Activated CD8-positive, alpha-beta T cell treated with anti-CD3 and anti-CD28 coated beads, Interleukin-2, amount 10 ng/mL, durations not matched to agents 7 days and 5 days (primary cell): ENCODE measurements at places on chromosomes 1 and 21. TPM values are rescaled to one million over a fixed set of nuclear protein-coding genes. Genes with fewer than 3 reads are reported as not detected.

DCLRE1B gene
- 19.6 TPM for total RNA-seq

PADI2 gene
- not detected for total RNA-seq

HDGF gene
- total RNA-seq: 264 TPM

- H3K27ac ChIP-seq: no peak overlapping the region
- H3K36me3 ChIP-seq: peaks cover 58% of the 10 kb centered on the region
- no peak overlapping the region for H3K4me3 ChIP-seq
Measured at GRCh38 chr1:33330361-33330890, 9.5 kb upstream of the A3GALT2 start.

DNA sequence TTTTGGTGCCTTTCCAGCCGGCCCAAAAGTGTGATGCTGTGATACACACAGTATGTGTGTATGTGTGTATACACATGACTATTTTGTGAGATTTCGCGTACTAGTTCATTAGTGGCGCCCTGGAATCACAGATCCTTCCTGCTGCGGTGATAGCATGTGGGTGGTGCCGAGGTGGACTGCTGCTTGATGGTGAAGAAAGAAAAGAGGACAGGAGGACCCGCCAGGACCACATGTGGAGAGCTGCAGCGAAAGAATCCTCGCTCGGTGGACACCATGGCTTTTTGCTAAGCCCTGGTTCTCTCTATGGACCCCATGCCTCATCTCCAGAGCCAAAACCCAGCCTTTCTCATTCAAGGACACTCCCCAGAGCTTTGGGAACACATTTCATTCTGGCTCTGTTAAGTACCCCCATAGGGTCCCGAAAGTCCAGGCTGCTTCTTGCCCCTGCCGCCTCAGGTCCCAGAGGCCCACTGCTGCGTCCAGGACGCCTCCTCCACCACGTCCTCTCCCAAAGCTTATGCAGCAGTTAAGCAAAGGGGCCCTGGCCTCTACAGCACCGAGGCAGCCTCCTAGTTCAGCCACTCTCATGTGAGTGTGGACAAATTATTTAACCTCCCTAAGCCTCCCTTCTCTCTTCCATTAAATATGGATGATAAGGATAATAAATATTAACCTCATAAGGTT lies 32.8 kb upstream of the COX20 start:
- H3K4me1 ChIP-seq: peaks cover 5% of the 10 kb centered on the region
- H3K27me3 ChIP-seq: peaks cover 5% of the 10 kb centered on the region
- DNase-seq: no peak
- no peak overlapping the region for H3K27ac ChIP-seq
- H3K4me3 ChIP-seq: no peak overlapping the region
- H3K36me3 ChIP-seq: no peaks in the 10 kb centered on the region

GRCh38 chr1:204616641-204617040 lies 68.9 kb downstream of the LRRN2 start:
- DNase-seq: no peak
- no peaks in the 10 kb centered on the region for H3K4me1 ChIP-seq
- H3K4me3 ChIP-seq: no peak overlapping the region
- H3K27me3 ChIP-seq: no peaks in the 10 kb centered on the region
- H3K36me3 ChIP-seq: no peaks in the 10 kb centered on the region

DNA sequence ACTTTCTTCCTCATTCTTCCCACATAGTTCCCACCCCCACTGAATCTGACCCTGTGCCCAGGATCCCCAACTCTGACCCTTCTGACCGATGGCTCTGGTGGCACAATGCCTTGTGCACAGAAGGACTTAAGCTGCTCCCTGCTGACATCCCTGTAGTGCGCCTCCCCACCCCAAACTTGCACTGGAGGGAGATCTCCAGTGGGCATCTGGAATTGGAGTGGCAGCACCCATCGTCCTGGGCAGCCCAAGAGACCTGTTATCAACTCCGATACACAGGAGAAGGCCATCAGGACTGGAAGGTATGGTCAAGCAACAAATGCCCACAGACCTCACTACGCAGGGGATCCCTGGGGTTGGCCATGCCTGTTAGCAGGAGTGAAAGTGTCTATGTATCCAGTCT lies 9.0 kb downstream of the MPL start:
- H3K4me1 ChIP-seq: peaks cover 12% of the 10 kb centered on the region
- H3K36me3 ChIP-seq: no peaks in the 10 kb centered on the region
- no peak for DNase-seq

- H3K36me3 ChIP-seq: peaks cover 32% of the 10 kb centered on the region
- no peak for DNase-seq
- no peaks in the 10 kb centered on the region for H3K27me3 ChIP-seq
- no peaks in the 10 kb centered on the region for H3K4me1 ChIP-seq
- H3K27ac ChIP-seq: no peak overlapping the region
Measured at GRCh38 chr1:50502147-50502546, 78.9 kb upstream of the DMRTA2 start.

DNA sequence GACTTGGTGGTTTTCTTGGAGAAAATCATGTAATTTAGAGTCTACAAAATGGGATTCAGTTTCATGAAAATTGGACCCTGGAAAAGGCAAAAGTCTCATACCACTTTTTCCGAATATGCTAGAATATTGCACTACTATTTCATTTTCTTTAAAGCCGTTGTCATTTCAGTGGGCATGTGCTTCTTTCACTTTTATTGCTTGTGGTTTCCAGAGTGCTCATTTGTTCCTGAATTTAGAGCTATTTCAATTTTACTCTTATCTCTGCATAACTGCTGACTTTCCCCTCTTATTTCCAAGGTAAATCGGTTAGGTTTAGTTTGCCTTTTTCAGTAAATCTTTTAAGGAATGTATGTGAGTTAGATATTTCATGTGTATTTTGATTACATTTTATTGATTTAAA lies 11.6 kb downstream of the HHAT start:
- peak overlapping the region; percentile 27 for H3K4me3 ChIP-seq
- peaks cover 25% of the 10 kb centered on the region for H3K4me1 ChIP-seq
- H3K36me3 ChIP-seq: no peaks in the 10 kb centered on the region
- peak overlapping the region; percentile 67 for H3K27ac ChIP-seq

- no peak overlapping the region for H3K4me3 ChIP-seq
- DNase-seq: no peak
- H3K27ac ChIP-seq: no peak overlapping the region
- H3K27me3 ChIP-seq: no peaks in the 10 kb centered on the region
- H3K4me1 ChIP-seq: peaks cover 10% of the 10 kb centered on the region
Measured at GRCh38 chr21:32483293-32483595, 70.7 kb downstream of the EVA1C start.

DNA sequence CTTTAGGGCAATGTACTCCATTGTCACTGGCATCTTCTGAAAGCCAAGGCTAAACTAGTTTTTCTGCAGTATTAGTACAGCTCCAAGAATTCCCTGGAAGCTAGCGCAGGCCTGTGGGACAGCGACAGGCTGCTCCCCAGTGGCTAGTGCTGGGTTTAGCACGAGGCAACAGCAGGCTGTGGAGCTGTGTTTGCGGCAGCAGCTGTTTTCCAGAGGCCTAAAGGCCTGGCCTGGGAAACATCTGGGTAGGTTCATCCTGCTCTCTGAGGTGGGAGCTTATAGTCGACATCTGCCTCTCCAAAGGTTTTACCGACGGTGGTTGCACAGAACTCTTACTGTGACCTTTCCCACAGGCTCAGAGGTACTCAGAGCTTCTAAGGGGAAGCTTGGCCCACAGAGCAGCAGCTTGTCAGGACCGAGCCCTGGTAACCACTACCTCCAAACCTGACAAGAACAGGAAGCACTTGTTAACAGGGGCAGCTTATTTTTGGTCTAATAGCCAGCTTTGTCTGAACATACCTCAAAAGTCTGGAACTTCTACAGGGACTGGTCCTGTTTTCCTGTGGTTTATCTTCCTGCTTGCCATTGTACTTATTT lies 17.2 kb downstream of the CC2D1B start:
- DNase-seq: no peak
- H3K4me1 ChIP-seq: peaks cover 4% of the 10 kb centered on the region

DNA sequence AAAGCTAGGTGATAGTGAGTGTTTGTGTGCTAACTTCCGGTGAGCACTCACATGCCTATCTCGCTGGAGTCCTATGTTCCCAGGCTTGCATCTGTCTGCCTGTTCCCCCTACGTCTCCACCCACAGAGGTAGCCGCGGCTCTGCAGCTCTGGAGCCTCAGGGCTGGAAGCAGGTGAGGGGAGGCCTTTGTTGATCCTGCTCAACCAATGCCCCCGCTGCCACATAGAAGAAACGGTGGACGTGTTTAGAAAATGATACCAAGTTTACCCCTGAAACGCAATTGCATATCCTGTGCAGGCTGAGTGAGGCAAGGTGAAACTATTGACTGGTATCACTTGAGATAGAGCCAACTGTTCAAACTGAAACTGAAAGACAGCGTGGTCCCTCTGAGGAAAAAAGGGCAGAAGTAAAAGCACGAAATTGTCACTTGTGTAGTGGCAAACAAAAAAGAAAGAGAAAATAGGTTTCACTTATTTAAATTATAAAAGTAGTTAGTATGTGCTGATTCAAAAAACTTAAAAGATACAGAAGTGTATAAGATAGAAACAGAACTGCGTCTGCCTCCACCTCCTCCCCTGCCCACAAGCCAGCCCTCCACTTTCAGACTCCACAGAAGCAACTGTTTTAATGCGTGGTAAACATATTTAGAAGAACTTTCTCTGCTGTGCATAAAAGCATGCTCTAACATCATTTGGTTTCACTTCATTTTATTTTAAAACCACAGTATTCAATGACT lies 38.6 kb upstream of the ETS2 start:
- peak; percentile 82 for DNase-seq
- peaks cover 10% of the 10 kb centered on the region for H3K36me3 ChIP-seq
- H3K4me3 ChIP-seq: peak overlapping the region; percentile 83
- H3K27me3 ChIP-seq: no peaks in the 10 kb centered on the region
- H3K27ac ChIP-seq: peak overlapping the region; percentile 100

- no peaks in the 10 kb centered on the region for H3K27me3 ChIP-seq
- H3K27ac ChIP-seq: no peak overlapping the region
- DNase-seq: no peak
- no peaks in the 10 kb centered on the region for H3K36me3 ChIP-seq
- no peak overlapping the region for H3K4me3 ChIP-seq
Measured at GRCh38 chr1:72896256-72896655, 613.9 kb upstream of the NEGR1 start.

DNA sequence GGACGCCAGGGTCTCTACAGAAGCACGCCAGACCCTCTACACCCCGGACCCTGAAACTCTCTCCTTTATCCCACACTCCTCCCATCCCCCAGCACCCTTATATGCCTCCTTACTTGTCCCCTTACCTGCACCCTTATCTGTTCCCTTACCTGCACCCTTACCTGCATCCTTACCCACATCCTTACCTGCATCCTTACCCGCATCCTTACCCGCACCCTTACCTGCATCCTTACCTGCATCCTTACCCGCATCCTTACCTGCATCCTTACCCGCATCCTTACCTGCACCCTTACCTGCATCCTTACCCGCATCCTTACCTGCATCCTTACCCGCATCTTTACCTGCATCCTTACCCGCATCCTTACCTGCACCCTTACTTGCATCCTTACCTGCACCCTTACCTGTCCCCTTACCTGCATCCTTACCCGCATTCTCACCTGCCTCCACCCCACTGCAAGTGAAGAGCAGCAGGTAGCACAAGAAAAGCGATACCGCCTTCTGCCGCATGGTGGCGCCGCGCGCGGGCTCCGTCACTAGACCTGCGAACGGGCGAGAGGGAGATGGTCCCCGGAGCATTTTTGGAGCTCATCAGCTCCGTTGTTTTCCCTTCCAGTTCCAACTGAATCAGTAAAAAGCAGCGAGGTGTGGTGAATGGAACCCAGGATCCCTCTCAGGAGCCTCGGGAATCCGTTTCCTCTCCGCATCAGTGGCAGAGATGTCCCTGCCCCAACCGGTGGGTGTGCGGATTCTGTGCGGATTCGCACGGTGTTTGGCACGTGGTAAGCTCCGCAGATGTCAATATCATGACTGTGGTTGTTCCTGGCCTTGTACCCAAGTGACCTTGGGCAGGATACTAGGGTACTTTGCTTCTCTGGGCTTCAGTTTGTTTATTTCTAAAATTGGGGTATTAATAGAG lies 2.9 kb downstream of the IFI6 start:
- peaks cover 49% of the 10 kb centered on the region for H3K36me3 ChIP-seq
- peaks cover 57% of the 10 kb centered on the region for H3K4me1 ChIP-seq
- no peaks in the 10 kb centered on the region for H3K27me3 ChIP-seq
- peak overlapping the region; percentile 79 for H3K27ac ChIP-seq

DNA sequence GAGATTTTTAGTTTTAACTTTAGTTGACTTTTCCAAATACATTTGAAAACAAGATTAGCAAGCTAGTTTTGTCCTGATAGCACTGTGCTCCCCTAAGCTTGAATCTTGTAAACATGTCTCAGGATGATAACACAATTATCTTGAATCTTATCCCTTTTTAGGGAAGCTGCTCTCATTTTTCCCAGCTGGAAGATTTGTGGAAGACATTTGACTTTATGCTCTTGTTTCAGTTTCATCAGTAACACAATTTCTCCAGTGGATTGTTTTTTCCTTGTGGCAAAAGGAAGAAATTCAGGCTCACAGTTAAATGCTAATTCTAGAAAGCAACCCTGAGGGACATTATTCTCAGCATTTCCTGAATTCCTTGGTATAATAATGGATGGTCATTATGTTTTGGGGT lies 88.8 kb downstream of the CDC7 start:
- no peak overlapping the region for H3K27ac ChIP-seq
- no peak overlapping the region for H3K4me3 ChIP-seq
- no peaks in the 10 kb centered on the region for H3K36me3 ChIP-seq
- H3K4me1 ChIP-seq: peaks cover 28% of the 10 kb centered on the region
- peaks cover 15% of the 10 kb centered on the region for H3K27me3 ChIP-seq
- no peak for DNase-seq

DNA sequence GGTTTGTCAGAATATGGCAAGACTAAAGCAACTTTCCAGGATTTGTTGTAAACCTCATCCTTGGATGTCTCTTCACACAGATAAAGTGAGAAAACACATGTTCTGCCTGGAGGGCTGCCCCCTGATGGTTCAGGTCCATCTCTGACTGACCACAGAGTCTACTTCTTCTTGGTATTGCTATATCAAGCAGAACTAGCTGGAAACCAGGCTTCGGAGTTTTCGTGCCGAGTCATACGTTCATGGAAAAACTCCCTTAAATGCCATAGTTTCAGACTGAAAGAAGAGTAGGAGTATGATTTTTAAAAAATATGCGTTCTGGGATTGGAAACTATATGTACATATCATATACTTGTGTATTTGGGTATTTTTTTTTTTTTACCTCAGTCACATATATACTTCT lies 5.8 kb downstream of the OR10T2 start:
- H3K4me3 ChIP-seq: no peak overlapping the region
- no peaks in the 10 kb centered on the region for H3K36me3 ChIP-seq
- H3K27me3 ChIP-seq: peaks cover 8% of the 10 kb centered on the region

DNA sequence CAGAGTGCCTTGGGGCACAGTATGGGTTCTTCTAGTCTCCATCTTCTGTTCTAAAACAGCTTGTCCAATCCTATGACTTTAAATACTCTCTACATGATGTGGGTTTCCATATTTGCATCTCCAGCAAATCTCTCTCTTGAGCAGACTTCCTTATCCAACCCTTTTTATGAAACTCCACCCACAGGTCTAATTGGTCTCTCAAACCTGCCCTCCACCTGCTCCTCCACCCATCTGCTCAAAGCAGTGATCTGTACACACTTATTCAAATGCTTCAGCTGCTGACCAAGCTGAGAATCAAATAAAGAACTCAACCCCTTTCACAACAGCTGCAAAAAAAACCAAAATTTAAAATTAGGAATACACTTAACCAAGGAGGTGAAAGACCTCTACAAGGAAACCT lies 11.5 kb downstream of the MCOLN2 start:
- no peak for DNase-seq
- no peak overlapping the region for H3K4me3 ChIP-seq
- H3K4me1 ChIP-seq: peaks cover 13% of the 10 kb centered on the region
- H3K36me3 ChIP-seq: peaks cover 22% of the 10 kb centered on the region
- H3K27me3 ChIP-seq: peaks cover 4% of the 10 kb centered on the region

- no peaks in the 10 kb centered on the region for H3K36me3 ChIP-seq
- peaks cover 24% of the 10 kb centered on the region for H3K4me1 ChIP-seq
- DNase-seq: no peak
Measured at GRCh38 chr1:107620753-107621152, 344.2 kb downstream of the VAV3 start.
